ENCODE measurements at places on chromosomes 7 and 10.

- DNase-seq = peak; percentile 36
Measured at GRCh38 chr7:16934722-16935340, 53.0 kb upstream of the AGR3 start.

DNA sequence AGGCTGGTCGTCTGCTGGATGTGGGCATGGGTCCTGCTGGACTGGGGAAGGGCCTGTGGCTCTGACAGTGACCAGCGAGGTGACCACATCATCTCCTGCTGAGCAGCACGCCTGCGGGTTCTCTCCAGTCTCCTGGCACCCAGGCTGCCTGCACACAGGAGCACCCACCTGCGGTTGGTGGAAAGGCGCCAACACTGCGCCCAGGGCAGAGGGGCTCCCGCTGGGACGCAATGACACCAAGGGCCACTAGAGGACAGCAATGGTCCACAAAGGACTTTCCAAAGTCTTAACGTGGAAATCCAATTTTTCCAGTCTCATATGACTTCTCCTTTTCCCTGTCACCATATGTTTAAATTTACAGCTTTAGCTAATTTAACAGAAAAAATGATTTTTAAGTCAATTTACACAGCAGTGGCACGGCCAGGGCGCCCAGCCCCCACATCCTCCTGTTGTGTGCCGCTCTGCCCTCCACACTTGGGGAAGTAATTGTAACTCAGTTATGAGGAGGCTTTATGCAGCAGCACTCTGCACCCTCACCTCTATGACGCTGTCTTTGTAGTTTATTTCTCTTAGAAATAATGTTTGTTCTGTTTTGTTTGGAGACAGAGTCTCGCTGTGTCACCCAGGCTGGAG, 38.1 kb downstream of the CFAP46 start:
- DNase-seq = peak; percentile 74

DNA sequence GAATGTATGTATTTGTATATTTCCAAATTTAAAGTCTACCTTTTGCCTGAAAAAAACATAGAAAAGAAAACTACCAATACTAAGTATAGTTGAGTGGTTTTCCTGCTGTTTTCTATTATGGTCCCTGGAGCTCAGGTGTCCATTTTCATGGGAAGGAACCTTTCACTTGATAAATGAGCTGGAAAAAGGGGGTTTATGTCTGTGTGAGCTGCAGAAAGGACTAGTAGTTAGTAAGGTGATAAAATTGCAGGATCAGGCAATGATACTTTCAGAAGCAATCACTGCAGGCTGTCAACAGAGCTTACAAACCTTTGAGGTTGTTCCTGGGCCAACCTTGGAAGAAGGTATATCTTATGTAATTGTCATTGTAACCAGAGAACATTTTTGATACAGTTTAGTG, 48.0 kb downstream of the ST7 start:
- no peak for DNase-seq

- DNase-seq = no peak
Measured at GRCh38 chr10:132281915-132282666, 25.7 kb downstream of the STK32C start.

GRCh38 chr10:110221721-110222261, 14.4 kb downstream of the MXI1 start:
- peak; percentile 78 for DNase-seq

DNA sequence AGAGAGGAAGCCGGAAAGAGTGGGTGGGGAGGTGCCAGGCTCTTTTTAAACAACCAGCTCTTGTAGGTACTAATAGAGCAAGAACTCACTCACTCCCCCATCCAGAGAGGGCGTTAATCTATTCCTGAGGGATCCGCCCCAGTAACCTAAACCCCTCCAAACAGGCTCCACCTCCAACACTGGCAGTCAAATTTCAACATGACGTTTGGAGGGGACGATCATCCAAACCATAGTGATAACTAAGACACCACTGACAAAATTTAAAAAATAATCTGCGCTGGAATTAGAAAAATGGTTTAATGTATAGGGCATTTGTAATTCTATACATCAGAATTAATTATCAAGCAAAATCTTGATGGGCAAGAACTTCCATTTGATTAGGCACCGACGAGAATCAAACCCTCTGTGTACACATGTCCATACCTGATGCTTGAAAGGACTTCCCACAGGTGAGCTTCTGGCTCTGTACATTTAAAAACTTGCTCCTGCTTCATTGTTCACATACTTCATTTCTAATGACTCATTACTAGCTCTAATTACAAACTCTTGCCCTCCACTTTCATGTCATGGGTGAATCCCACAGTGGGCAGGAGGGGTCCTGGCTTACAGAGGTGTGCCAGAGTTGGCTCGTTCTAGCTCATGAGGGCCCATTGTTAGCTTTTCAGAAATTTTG, 20.6 kb upstream of the KDM7A start:
- DNase-seq = no peak

DNA sequence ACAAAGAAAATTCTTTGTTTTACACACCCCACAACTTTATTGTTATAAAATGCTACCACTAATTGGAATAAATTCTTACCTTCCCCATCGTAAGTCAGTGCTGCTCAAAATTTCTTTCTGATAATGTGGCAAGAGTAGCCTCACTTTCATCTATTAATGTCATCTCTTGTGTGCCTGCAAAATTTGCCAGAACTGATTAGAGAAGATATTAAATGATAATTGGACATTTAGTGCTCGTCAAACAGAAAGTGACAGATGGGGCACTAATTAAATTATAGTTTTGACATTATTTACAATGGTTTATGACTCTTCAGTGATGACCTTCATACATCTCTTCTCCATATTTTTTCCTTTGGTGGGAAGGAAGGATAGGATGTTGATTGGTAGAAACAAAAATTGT, 690.9 kb downstream of the NXPH1 start:
- no peak for DNase-seq

DNA sequence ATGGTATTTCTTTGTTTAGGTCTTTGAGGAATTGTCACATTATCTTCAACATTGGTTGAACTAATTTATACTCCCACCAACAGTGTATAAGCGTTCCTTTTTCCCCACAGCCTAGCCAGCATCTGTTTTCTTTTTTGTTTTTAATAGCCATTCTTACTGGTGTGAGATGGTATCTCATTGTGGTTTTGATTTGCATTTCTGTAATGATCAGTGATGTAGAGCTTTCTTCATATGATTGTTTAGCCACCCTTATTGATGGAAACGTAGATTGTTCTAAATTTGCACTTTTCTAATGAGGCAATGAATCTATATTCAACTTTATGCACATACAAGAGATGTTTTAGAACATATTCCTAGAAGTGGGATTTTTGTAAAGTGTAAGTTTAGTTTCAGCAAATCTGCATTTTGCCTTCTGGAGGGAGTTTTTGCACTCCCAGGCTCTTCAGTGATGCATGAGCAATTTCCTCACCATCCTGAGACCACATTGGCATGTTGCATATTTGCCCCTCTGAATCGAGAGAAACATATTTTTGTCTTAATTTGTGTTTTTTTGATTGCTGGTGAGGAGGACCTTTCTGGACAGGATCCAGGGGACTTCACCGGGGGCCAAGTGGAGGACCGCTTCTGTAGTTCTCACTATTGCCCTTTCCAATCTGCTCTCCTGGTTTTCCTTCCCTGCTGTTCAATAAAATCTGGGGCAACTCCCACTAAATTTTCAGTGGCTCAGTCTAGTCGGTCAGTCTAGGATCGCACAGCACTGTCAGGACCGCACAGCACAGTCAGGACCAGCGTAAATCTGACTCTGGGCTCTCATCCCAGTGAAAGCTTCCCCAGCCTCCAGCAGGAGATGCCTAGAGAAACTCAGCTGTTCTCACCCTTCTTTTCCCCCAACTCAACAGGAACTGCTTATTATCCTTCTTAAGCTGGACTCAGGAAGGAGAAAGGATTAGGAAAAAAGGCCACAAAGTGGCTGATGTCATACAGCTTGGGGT, 157.0 kb downstream of the PTPN20 start:
- DNase-seq = no peak

- DNase-seq = no peak
Measured at GRCh38 chr7:28142650-28143049, 37.9 kb downstream of the JAZF1 start.

DNA sequence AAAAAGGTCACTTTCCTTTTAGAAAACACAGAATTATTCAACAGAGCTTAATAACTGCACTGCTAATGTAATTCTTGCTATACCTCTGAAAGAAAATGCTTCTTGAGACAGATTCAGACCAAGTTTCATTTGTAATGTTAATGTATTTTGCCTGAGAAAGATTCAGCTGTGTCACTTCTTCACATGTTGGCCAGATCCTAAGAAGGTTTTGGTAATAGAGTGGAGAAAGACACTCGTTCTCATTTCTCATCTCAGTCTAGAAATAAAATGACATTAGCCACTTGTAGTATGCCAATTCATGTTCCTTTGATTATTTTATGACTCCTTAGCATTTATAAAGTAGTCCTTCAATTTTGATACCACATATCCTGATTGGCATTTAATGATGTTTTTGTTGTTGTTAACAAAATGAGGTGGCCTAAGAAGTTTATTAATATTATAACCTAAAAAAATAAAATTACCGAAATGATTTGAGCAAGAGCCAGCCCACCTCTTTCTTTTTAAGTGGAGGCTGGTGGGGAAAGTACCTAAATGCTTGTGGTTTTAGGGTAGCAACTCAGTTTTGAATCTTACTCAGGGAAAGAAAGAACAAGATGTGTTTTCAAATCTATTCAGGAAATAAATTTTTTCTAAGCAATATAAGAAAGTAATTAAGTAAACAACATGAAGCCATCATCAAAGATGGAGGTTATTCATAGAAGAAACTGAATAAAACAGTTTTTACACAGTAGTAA, 16.4 kb upstream of the ELAPOR2 start:
- no peak for DNase-seq

- DNase-seq = no peak
Measured at GRCh38 chr7:33981671-33982424, 76.5 kb downstream of the BMPER start.

GRCh38 chr10:130801784-130802183, 509.7 kb downstream of the TCERG1L start:
- DNase-seq = no peak

- no peak for DNase-seq
Measured at GRCh38 chr7:76064208-76064970, 16.5 kb downstream of the MDH2 start.

DNA sequence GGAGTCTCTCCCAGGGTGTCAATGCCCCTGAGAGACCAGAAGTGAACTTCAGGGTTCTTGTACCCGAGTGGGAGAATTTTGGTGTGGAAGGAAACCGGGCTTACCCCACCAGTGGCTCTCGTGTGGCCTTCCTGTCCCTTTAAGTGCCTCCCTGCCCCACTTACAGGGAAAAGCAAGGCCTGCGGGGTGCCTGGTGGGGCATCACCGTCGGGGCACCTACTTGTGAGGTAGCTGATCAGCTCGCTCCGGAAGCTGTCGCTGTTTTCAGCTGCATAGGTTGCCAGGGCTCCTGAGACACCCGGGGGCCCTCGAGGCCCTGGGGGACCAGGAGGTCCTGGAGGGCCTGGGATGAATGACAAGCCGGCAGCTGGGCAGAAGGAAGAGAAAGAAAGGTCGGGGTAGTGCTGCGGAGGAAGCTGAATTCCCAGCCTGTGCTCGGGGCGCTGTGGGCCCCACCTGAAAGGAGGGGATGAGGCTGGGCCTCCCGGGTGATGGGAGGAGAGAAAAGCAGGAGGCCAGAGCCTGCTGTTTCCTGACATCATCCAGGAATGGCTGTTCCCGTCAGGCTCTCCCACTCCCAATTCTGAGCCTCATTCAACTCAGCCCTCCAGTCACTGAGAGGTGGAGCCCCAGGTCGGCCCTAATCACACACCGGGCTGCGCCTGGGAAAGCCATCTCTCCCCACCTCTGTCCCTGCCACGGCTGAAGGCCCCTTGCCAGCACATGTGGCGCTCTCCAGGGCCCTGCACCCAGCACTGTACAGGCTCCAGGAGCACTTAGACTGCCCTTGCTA, 51.1 kb downstream of the COL17A1 start:
- no peak for DNase-seq

DNA sequence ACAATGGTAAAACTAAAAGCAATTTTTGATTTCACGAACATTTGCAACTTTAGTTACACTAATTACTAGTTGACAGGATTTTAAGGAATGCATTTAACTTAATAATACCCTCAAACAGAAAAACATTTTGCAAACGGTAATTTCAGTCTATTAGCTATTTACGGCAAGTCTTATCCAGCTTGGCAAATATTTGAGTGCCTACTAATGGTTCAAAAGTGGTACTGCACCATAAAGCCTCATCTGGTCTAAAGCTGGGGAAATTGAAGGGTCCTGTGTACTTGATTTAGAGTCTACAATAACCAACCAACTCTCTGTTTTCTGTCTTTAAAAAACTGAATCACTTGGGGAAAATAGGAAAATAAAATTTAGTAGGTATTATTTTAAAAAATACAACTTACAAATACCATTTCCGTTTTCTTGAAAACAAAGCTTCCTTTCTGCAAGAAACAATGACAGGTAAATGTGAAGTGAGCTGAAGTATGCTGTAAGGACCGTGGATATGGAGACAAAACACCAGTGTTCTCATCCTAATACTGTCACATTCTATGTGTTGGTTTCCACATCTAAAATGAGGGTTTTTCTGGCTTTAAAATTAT, 142.3 kb downstream of the VPS50 start:
- no peak for DNase-seq

GRCh38 chr10:131848741-131849590, 51.8 kb upstream of the PPP2R2D start:
- no peak for DNase-seq

DNA sequence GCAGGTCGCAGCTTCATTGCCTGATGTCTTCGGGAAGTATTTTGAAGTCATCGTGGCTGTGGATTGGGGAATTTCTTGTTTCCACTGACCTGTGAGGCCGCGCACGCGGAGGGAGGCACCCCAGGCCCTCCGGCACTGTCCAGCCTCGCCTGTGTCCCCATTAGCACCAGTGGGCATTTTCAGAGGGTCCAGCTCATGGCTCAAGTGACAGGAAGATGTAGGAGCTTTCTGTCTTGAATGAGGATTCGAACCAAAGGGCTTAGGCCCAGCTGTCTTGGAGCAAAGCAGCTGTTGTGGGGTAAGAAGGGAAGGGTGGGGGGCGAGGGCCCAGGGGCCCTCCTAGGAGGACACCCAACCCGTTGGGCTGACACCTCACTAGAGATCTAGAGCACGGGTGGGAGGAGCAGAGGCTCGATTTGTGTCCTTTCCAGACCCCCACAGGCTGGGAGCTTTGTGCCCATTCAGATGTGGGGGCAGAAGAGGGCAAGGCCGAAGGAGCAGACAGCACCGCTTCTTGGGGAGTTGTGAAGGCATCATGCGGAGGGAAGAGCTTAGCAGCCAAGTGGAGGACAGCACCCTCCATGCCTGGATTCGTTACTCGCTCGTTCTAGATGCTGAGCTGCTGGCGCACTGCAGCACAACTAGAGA, 914 bp downstream of the ZNF37A start:
- DNase-seq = no peak

DNA sequence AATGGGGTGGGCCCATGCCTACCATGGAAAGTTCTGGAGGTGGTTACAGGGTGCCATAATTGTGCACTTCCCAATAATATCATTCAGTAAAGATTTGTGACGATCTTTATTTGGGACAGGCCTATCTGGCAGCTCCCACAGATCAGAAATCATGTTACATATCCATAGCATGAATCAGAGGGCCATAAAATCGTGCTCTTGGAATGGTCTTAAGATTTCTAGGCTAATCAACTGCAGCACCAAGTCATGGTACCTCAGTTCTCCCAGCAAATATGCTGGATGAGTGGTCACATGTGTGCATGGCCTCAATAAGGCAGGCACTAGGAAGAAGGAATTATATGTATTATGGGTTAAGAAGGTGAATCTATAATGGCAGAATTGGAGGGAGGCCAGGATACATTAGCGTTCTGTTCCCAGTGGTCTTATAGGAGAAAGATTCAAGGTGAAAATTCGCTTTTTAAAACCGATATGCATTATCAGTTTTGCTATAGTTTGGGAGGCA, 134.7 kb downstream of the NRP1 start:
- DNase-seq = no peak
